Activated CD8-positive, alpha-beta memory T cell treated with anti-CD3 and anti-CD28 coated beads for 1 hour (primary cell): ENCODE measurements at places on chromosomes 12 and 14.

GRCh38 chr14:21251215-21251614, 18.0 kb downstream of the HNRNPC start:
- DNase-seq = no peak

- DNase-seq = no peak
These were observed 275.2 kb downstream of the FBXL14 start for GRCh38 chr12:1319212-1319611.

- no peak for DNase-seq
These were observed at the start of gene MMP19 for GRCh38 chr12:55842681-55843429. TSS of gene MMP19 (minus strand) at chr12:55842936. CDS start at chr12:55842830, 106 bp downstream.

DNA sequence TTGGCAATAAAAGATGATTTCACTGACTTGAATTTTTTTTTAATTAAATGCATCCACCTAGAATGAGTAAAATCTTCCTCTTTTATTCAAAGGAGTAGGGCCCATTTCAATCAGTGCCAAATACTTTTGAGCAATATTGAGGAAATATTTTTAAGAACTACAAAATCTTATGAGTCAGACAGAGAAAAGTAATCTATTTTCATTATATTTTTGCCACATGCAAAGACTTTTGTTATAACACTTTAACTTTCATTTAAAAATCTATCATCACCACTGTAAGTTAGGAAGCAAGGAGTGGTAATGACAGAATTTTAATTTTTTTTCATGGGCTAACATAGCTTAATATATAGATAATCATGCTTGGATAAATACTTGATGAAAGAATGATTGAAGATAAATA, 345.2 kb upstream of the KITLG start:
- DNase-seq = no peak

DNA sequence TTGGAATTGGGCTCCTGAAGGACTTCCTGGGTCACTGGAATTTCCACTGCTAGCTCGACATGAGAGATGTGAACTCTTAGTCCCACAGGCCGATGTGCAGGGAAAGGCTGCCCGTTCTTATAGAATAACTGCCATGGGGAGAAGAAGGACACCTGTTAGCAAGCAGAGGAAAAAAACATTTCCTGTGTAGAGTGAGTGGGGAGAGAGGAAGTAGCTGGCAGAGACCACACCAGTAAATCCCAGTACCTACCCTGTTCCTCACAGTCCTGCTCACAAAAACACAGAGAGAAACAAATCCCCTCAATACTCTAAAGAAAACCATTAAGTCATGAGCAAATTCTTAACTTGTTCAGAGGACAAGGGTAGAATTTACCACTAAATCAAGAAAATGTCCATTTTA, 29.5 kb downstream of the AREL1 start:
- no peak for DNase-seq

DNA sequence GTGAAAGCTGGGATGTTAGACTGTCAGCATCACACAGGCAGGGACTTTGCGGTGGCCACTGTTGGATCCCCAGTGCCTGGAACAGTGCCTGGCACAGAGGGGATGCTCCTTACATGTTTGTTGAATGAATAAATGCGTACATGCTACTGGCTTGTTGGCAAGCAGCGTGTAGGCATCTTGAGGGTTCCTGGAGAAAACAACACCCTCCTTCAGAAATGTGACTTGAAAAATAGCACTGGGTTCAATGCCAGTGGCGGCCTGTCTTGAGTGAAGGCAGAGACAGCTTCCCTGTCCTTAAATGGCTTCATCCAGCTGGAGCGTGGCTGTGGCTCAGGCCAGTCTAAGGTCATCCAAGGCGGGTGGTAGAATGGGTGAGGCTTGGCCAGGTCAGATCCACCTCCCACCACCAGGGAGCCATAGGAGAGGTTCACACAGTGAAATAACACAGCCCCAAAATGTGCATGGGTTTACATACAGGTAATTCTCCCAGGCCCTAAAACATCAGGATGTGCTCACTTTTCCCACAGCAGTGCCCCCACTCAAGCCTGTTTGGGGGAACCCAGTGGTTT, 171.4 kb downstream of the PHETA1 start:
- DNase-seq = no peak

DNA sequence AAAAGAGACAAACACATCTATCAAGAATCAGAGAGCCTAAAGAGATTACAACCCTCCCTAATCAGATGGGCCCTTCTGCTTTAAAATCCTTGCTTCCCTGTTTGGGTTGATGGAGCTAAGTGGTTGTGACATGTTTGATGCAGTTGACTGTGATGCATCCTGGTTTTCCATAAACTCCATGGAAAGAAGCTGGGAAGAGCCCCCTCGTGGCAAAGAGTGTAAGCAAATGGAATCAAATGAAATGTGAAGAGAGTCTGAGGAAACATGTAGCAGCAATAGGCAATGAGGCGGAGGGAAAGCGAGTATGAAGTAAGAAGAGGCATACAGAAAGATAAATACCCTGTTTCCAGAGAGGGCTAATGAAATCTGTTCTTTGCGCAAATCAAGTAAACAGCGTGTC, 70.4 kb upstream of the SLCO1C1 start:
- DNase-seq = no peak

DNA sequence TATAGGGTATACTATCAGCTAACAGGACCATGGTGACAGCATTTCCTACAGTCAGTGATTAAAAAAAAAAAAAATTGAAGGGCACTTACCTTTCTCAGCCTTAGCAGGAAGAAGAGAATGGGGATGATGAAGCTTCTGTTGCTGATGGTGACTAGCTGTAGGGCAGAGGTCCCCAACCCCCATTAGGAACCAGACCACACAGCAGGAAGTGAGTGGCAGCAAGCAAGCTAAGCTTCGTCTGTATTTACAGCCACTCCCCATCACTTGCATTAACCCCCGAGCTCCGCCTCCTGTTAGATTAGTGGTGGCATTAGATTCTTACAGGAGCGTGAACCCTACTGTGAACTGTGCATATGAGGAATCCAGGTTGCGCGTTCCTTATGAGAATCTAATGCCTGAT, 91.3 kb upstream of the USP44 start:
- DNase-seq = no peak

GRCh38 chr14:96424109-96424989, 32.4 kb downstream of the AK7 start:
- no peak for DNase-seq

DNA sequence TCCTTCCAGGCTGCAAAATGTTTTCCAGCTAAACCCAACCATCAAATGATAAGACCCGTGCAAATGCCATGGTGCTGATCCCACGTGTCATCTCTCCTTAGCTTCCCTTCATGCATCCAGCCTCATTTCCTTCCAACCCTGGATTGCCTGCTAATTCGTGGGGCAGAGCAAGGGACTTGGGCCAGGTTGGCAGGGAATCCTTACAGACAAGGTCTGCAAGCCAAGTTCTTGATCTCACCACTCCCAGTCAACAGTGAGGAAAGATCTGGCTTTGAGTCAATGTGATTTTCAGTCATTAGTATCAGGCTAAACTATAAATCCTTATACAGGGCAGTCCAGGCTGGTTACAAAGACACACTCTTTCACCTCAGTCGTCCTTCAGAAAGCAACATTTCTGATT, 150.9 kb downstream of the ANO2 start:
- DNase-seq = no peak

DNA sequence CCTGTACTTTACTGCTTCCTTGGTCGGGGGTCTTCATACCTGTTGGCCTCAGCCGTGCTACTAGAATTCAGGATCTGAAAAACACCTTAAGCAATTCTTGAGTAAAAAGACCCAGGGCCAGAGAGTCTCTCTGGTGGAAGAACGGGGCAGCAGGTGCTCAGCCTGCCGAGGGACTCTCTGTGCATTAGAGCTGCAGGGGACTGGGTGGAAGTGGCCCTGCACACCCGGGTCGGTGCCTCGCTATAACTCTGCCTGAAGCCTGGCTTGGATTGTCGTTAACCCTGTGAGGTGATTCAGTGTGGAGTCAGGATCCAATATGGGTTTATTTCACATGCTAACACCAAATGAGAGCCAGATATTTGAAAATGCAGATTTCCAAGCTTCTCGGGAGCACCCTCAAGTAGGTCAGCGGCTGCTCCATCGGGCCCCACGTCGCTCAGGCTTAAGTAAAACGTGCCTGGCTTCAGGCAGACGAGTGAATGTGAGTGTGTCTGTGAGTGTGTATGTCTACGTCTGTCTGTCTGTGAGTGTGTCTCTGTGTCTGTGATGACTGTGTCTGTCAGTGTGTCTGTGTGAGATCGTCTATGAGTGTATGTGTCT, 35.1 kb upstream of the C14orf180 start:
- DNase-seq = no peak

DNA sequence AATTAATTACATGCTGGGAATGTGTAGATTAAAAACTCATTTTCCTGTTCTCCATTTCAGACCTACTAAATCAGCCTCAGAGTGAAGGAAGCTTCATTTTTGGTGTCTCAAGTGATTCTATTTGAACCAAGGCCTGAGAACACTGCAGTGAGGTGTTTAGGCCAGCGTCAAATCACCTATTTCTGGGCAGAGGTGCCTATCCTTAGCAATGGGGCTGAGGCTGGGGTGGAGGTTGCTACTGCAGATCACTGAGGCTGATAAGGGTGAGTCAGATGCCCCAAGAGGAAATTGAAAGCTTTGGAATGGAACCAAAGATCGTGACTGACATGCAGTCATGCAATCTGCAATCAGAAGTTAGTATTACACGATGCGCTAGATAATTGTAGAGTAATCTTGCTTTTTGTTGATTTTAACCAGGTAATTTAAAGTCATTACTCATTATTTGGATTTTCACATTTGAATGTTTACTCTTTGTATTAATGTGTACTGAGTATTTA, 4.4 kb downstream of the TXNRD1 start:
- DNase-seq = peak; percentile 40

GRCh38 chr12:94080341-94081009, 67.9 kb upstream of the PLXNC1 start:
- DNase-seq = no peak

DNA sequence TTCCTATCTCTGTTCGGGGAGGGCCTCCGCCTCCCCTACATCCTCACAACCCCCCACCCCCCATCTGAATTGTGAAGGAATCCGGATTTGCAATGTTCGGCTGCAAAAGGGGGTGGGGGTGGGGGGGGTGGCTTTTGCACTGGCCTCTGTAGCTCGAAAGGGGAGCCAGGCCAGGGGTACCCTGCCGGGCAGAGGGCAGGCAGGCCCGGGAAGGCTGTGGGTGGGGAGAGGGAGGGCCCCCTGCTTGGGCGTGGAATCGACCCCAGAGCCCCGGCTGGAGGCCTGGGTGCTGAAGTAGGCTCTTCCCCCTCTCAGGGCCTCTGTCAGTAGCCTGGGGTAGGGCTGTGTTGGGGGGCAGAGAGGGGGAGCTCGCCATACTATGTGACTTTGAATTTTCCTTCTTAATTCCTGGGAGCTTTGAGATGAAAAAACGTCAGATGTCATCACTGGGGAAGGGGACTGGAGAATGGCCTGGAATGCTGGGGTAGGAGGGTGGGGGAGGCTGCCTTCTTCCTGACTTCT, 1.1 kb downstream of the LRP1 start:
- DNase-seq = no peak

DNA sequence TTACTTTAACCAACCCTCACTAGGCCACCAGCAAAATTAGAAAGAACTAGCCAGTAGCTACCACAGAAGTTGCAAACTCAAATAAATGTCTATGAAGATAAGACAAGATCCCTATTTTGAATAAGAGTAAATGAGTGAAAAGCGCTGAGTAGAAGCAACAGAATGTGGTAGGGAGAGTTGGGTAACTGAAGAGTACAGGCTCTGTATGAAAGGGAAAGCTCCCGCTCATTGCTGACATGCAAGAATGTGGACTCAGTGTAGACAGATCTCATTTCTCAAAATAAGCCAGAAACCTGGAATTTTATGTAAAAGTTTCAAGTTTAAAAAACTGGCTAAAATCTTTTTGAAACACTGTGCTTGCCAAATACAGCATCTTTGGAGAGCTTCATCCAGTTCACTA, 63.9 kb downstream of the NAV3 start:
- DNase-seq = no peak

DNA sequence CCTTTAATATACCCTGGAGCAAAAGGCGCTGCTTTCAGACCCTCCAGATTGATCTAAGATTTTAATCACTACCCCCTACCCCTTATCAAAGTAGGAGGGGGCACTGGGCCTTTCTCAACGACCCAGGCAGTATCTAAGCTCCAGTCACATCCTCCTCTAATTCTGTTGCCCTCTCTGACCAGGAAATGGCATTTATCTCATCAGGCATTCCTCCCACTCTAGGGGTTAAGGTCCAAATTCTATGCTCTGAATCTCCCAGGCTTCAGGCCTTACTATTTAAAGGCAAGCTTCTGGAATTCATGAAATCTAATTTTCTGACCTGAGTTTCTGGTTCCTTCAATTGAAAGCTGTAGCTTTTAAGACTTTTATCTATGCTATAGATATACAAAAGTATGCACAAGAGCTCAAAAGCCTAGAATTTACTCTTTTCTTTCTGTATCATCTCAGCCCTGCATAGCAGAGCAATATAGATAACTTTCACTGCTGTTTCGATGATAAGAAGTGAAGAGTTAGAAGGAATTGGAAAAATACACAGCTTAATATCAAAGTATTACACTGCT, 622.9 kb downstream of the RPS29 start:
- no peak for DNase-seq
